ENCODE measurements at places on chromosomes 4 and X. TPM values are rescaled to one million over a fixed set of nuclear protein-coding genes. Genes with fewer than 3 reads are reported as not detected.
A peak's percentile ranks its signal among the peaks of the same experiment; 100 is the strongest.

Gene CXorf49B
- not detected for total RNA-seq

Gene PABPC1L2A
- not detected for total RNA-seq

Gene TLR10
- total RNA-seq, result 0.10 TPM

Gene FAT1
- 185 TPM for total RNA-seq

Gene CDKN2AIP
- total RNA-seq, result 15.0 TPM

Gene GAB1
- 42.4 TPM for total RNA-seq

Gene LARP1B
- 30.3 TPM for total RNA-seq

Gene TRPC5OS
- total RNA-seq, result not detected

GRCh38 chrX:69991685-69992084, 58.1 kb downstream of the AWAT2 start:
- DNase-seq, result no peak

DNA sequence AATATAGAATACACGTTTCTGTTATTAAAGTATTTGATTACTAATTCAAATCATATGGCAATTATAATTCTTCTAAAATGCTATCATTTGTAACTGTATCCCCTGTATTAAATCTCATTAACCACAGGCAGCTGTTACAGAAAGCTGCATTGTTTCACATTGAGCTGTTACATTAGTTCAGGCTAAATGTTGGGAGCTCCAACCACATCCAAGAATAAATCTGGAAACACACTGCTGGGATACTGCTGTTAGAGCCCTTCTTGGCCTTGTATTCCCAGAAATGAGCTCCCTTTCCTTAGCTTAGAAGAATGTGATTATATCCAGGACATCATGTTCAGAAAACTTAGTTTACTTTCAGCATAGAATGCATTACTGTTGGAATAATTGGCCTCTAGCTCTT, 48.2 kb downstream of the GUCY1B1 start:
- DNase-seq, result no peak

DNA sequence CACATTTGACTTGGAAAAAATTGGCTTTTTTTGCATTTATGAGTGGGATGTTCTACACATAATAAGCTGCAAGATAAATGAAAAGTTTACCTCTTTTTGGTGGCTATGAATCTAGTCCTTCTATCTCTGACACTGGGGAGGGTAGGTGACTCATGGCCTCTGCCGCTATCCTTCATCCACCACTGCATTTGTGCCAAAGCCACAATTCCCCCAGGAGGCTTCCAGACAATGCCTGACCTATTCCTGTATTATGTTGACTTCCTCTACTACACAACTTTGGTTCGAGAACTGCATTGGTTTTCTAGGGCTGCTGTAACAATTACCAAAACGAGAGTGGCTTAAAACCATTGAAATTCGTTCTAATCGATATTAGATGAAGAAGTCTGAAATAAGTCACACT, 245.6 kb downstream of the TRAM1L1 start:
- DNase-seq, result no peak

DNA sequence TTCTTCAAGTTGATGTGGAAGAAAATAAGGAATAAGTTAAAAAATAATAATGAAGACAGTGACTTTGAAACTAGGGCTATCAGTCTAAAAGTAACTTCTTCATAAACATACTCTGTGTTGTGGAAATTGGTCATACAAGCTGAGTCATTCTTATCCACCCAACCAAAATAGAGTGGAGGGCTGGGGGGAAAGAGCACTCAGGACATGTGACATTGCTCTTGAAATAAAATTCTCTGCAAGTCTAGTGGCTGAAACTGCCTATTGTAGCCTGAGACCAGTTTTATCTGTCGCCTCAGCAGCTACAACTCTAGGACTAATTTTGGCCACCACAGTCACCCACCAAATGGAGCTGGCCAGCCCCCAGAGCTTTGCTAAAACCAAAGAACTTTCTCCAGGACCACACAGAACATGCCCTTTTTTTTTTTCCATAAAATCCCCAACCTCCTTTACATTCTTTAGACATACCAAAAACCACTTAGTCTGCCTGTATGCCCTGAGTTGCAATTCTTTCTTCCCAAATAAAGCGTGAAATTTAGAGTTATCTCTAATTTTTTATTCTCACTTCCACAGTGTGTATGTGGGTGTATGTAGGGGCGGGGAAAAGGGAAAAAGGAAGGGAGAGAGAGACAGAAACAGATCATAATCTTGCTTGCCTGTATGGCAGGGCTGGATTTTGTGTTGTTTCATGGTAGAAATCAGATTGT, 23.0 kb upstream of the SLC25A4 start:
- DNase-seq, result no peak

DNA sequence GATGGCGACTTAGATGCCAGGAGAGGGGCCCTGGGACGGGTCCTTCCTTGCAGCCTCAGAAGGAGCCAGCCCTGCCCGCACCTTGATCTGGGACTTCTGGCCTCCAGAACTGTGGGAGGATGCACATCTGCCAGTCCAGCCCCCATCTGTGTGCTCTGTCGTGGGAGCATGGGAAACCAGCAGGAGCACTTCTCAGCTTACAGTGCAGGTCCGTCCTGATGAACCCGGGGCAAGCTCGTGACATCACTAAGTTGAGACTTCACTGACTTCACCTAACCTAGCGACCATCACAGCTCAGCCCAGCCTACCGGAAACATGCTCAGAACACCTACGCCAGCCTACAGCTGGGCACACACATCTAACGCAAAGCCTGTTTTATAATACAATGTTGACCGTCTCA, 38.1 kb downstream of the ABLIM2 start:
- DNase-seq, result no peak

DNA sequence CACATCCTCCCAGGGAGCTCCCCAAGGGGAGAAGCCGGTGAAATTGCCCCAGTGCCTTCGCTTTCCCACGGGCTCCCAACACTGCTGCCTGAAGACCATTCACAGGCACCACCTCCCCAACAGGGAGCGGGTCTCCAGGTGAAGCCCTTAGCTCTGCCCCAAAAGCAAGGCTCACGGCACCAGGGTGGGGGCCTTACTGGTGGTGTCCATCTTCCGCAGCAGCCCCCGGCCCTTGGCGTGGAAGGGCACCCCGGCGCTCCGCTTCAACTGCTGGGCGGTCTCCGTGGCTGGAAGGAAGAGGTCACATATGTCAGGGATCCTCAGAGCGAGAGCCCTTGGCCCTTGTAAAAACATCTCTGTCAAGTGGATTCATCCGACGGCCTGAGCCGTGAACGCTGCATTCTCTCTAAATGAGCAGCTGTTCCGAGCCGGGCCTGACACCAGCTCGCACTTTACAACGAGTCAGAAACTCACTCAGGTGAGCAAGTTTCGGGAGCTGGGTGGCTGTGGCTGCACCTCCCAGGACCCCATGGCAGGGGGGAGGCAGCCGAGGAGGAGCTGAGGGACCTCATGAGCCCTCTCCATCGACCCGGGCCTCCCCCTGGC, 20.9 kb downstream of the NELFA start:
- DNase-seq, result no peak

DNA sequence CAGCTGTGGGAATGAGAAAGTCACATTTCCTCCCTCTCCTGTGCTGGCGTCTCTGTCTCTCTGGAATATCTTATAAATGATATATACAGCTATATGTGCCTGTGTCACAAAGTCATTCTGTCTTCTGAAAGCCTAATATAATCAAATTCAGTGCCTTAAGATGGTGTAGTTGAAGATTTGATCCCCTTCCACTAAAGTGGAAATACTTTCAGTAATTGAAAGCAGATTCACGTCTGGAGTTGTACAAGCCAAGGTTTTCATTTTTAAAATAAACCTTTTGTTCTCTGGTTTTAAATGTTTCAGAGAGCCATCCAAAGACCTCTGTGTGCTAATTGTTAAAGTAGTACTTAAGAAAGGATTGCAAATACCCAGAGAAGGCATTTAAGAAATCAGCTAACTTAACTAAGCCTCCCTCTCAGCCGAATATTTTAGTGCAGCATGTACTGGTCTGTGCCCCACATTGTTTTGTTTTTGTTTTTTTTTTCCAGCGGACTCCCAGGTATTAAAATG, 206.8 kb downstream of the TENM3 start:
- no peak for DNase-seq

DNA sequence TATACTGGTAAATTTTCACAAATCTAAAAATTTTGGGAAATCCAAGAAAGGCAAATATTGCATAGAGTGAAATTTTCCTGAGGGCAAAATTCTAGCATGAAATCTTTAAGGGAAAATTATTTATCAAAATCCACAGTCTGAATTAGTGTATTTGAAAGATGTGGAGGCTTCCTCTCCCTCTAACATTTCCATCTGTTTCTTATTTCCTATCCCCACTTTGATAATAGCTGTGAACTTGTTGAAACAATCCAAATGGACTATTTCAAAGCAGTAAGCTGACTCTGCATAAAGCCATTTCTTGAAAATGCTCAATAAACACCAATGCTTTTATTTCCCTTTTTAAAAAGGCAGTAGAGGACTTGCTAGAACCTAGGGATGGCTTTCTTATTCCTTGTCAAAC, 107.3 kb upstream of the PABPC4L start:
- DNase-seq, result no peak

GRCh38 chr4:24657768-24658617, 73.6 kb upstream of the DHX15 start:
- peak; percentile 60 for DNase-seq

- no peak for DNase-seq
Observed at GRCh38 chr4:84634961-84635360, 52.0 kb downstream of the CDS1 start.

DNA sequence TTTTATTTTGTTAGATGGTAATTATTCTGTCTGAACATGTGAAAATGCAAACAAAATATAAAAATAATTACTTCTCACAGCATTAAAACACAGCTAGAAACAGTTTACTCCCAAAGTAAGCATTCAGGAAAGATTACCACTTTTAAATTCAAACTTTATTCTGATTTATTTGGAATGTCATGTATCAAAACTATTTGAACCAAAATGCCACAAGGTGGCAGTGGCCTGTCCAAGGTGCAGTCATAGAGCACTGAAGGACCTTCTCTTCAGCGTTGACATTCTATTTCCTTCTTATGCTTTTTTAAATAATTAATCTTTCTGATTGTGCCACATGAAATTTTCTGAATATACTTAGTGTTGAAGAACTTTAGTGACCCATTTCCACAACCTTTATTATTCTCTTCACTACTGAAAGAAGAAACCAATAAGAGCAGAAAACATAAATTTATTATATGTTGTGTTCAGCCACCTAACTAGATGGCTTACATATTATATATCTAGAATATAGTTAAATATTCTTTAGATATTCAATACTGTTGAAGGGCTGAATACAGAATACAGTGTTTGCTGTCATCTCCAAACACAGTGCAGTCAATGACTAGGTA, 283.6 kb downstream of the CFAP299 start:
- no peak for DNase-seq

- no peak for DNase-seq
Observed at GRCh38 chr4:125727931-125728330, 413.2 kb downstream of the FAT4 start.

DNA sequence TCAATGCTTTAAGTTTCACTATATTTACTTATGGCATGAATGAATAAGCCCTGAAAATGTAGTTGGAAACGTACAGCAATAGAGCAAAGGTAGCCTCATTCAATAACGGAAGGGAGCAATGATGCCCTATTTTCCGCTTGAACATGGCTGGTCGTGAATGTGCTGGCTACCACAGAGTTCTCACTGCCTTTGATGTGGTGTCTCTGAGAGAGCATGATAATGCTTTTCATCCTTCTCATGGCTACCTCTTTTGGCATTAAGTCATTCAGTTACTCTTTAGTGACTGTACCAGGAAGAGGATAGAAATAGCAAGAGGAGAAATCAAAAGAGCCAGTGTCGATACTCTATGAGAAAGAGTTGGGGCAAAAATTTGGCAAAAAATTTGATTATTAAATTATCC, 308.0 kb downstream of the PPP3CA start:
- no peak for DNase-seq

DNA sequence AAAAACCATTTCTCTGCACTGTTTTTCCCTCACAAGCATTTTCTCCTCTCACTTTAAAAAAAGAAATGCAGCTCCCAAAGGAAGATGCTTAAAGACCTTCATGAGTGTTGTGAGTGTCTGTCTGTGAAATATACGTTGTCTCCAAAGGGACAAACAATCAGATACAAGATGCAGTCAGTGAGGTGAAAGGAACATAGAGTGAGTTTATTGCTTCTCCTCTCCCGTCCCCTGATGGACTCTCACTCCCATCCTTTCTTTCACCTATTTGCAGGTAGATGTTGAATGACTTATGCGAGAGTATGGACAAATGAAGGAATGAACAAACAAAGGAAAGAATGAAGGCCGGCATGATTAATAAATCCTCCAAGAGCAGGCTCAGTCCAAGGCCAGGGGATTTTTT, 561.2 kb upstream of the DIPK2B start:
- DNase-seq, result no peak
